RWPE1 (cell line): ENCODE measurements at places on chromosomes 5 and 9.
A peak's percentile ranks its signal among the peaks of the same experiment; 100 is the strongest.

DNA sequence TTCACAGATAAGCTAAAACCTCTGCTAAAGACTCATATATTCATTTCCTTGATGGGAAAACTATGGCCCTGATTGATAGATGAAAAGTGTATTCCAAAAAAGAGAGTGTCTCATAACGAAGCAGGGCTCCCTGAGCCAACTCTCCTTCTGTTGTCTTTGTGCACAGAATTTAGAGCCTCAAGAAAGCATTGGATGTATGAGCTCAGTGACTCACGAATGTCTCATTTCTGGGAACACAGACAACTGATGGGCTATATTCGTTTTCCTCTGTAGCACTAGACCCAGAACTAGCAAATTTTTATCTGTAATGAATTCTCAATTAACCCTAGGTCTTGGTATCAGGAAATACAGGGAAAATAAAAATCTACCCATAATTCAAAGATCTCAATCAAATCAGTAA is 88.4 kb downstream of the LMNB1 start:
- DNase-seq: peak; percentile 50

DNA sequence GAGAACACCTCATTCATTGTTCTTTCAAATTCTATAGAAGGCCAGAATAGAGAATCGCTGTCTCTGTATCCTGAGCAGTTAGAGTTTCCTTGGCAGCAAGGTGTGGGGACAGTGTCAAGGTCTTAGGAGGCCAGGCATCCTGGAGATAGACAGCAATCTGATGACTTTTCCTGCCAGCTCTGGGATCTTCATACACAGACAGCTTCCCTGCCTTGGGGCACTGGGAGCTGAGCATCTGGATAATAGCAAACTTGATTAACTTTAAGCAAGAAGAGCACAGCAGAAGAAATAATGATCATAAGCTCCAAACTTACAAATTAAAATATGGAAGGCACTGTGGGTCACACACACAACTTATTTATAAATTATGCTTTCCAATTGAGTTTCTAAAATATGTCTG is 86.1 kb upstream of the STK32A start:
- no peak for DNase-seq

GRCh38 chr5:88734983-88735382 is 148.0 kb downstream of the MEF2C start:
- no peak for DNase-seq

GRCh38 chr5:107957051-107957450 is 286.3 kb upstream of the EFNA5 start:
- no peak for DNase-seq
